Tibial nerve (tissue), 4 donors: ENCODE measurements at places on chromosomes 7 and 10. TPM values are rescaled to one million over a fixed set of nuclear protein-coding genes. Genes with fewer than 3 reads are reported as not detected.

DNA sequence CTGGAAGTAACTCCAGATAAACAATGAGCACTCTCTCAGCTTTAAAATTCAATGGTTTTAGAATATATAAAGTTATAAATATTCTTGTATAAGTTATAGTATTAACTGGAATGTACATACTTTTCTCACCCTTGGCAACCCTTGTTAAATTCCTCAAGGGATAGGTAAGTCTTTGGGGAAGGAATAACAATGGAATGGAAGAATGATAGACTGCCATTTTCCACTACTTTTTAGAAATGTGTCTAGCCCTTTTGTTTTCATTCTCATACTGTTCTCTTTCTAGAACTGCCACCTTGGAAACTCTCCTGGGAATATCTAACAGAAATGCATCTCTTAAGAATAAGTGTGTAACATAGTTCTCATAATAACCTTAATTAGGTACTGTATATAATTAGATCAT, 8.3 kb downstream of the KIF5B start:
- DNase-seq, result no peak

- no peak for DNase-seq
Measured at GRCh38 chr10:49191349-49191748, 3.2 kb upstream of the TMEM273 start.

GRCh38 chr7:7385421-7385820, 150.3 kb downstream of the COL28A1 start:
- no peak for DNase-seq

GRCh38 chr7:13984831-13985685, 4.4 kb downstream of the ETV1 start:
- no peak for DNase-seq

GRCh38 chr7:138565071-138565450, 105.0 kb downstream of the TRIM24 start:
- DNase-seq, result no peak

- no peak for DNase-seq
Measured at GRCh38 chr7:37212556-37212955, 236.1 kb downstream of the ELMO1 start.

DNA sequence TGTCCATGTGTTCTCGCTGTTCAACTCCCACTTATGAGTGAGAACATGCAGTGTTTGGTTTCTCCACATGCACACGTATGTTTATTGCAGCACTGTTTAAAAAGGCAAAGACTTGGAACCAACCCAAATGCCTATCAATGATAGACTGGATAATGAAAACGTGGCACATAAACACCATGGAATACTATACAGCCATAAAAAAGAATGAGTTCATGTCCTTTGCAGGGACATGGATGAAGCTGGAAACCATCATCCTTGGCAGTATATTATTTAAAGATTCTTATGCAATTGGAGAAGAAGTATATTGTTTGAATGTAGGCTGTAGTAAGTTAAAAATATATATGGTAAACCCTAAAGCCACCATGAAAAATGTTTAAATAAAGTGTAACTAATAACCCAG, 7.2 kb upstream of the CACNB2 start:
- no peak for DNase-seq

GRCh38 chr10:21532694-21533466, 1.2 kb upstream of the MLLT10 start:
- no peak for DNase-seq

GRCh38 chr7:26180792-26181198, 19.8 kb downstream of the HNRNPA2B1 start:
- DNase-seq, result no peak

GRCh38 chr10:95832216-95833041, 75.3 kb upstream of the CC2D2B start:
- no peak for DNase-seq

GRCh38 chr7:21383227-21384220, 44.4 kb upstream of the SP4 start:
- DNase-seq, result no peak

DNA sequence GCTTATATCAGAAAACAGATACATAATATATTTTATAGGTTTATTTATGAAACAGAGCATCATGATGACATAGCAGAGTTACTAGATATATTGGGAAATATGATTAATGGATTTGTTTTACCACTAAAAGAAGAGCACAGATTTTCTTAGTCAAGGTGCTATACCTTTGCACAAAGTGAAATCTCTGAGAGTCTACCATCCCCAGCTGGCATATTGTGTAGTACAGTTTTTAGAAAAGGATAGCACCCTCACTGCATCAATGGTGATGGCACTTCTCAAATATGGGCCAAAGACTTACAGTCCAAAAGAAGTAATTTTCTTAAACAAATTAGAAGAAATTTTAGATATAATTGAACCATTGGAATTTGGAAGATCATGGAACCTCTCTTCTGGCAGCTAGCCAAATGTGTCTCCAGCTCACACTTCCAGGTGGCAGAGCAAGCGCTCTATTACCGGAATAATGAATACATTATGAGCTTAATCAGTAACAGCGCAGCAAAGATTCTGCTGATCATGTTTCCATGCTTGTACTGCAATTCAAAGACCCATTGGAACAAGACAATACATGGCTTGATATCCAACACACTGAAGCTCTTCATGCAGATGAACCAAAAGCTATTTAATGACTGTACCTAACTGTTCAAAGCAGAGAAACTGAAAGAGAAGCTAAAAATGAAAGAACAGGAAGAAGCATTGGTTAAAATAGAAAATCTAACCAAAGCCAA, 21.9 kb upstream of the CREB3L2 start:
- no peak for DNase-seq

- DNase-seq, result no peak
Measured at GRCh38 chr10:71211053-71211452, 1.3 kb upstream of the UNC5B start.

- DNase-seq, result no peak
Measured at GRCh38 chr10:81309041-81309552, 565.9 kb upstream of the NRG3 start.

GRCh38 chr7:30971440-30971839, 7.7 kb downstream of the GHRHR start:
- DNase-seq, result no peak

GRCh38 chr10:126437635-126438406, 49.5 kb upstream of the ADAM12 start:
- no peak for DNase-seq

- DNase-seq, result no peak
Measured at GRCh38 chr10:117454502-117454901, 79.3 kb upstream of the PDZD8 start.

- no peak for DNase-seq
Measured at GRCh38 chr10:37390926-37391325, 265.5 kb downstream of the ANKRD30A start.

- no peak for DNase-seq
Measured at GRCh38 chr7:137404660-137405317, 61.3 kb upstream of the PTN start.

DNA sequence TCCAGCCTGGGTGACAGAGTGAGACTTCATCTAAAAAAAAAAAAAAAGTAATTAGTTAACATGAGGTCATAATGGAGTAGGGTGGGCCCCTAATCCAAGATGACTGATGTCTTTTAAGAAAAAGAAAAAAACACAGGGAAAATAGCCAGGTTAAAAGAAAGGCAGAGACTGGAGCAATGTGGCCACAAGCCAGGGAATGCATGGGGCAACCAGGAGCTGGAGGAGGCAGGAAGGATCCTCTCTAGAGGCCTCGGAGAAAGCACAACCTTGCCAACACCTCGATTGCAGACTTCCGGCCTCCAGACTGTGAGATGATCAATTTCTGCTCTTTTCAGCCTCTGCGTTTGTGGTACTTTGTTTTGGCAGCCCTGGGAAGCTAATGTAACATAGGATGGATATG, 121.5 kb downstream of the ITIH5 start:
- no peak for DNase-seq

- DNase-seq, result no peak
Measured at GRCh38 chr7:112300831-112301407, 94.4 kb downstream of the ZNF277 start.

GRCh38 chr7:65820287-65820950, 52.5 kb upstream of the VKORC1L1 start:
- DNase-seq, result no peak

DNA sequence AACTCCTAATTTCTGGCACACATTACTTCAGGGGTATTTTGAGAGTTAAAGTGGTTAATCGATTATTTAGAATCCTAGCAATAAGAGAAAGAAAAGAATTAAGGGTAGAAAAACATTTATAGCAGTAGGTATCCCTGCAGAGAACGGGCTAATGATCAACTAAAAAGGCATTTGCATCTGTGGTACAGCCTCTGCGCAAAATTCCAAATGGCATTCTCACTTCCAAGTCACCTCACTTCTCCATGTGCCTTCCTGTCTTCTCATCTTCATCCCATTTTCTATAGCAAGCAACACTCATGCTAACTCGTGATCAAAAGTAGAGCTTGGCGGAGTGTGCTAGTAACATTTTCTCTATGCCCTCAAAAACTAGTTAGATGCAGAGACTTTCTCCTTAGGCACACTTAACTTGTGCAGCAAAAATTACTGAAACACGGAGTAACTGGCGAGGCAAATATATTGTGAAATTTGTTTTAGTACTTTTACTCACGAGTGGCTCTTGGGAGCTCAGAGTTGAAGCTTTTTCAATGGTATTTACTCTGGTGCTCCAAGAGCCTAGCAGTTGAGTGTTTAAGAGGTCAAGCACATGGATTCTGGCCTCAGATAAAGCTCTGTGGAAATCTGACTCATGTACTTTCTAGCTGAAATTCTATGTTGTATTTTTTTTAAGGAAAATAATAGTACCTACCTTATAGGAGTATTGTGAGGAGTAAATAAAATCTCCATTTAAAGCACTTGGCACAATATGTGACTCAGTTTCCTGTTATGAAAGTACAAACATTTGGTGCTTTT, 65.1 kb downstream of the MET start:
- no peak for DNase-seq

- DNase-seq, result no peak
Measured at GRCh38 chr7:53611043-53611442, 575.6 kb downstream of the POM121L12 start.

GRCh38 chr7:88111954-88112471, 107.8 kb downstream of the SRI start:
- no peak for DNase-seq

GRCh38 chr7:81715984-81716588, 53.8 kb downstream of the HGF start:
- no peak for DNase-seq

DNA sequence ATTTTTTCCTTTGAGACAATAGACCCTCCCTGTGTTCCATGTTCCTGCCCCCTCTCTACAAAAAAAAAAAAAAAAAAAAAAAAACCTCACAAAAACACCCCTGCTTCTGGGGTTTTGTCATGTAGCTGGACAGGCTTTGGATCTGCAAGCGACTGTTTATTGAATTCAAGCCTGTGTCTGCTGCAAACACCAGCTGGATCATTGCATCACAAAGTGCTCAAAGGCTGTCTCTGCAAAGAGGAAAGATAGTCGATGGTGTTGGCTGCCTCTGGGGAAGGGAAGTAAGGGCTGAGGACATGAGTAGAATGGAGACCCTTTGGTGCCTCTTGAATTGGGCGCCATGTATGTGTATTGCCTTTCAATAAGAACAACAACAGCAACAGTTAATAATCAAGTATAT, 471.2 kb downstream of the PLXNA4 start:
- DNase-seq, result no peak

DNA sequence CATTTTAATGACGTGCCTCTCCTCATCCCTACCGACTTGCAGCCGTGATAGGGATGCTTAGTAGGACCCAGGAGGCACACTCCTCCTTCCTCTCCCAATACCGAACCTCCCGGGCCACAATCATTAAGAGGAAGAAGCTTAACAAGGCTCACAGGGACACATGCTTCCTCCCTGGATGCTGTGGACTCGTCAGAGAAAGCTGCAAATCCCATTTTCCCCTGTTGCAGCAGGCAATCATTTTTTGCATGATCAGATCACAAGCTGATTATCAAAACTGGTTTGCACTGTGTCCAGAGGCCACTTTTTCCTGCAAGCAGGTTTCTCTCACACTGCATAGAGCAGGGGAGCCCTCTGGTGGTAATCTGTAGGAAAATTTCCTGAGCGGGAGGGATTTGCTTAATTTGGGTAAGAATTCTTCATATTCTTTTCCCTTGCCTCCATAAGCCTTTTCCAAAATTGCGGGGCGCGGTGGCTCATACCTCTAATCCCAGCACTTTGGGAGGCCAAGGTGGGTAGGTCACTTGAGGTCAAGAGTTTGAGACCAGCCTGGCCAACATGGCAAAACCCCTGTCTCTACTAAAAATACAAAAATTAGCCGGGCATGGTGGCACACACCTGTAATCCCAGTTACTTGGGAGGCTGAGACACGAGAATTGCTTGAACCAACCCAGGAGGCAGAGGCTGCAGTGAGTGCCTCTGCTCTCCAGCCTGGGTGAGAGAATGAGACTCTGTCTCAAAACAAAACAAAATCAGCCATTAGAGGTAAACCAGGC, 16.1 kb upstream of the LAMB4 start:
- peak; percentile 71 for DNase-seq

DNA sequence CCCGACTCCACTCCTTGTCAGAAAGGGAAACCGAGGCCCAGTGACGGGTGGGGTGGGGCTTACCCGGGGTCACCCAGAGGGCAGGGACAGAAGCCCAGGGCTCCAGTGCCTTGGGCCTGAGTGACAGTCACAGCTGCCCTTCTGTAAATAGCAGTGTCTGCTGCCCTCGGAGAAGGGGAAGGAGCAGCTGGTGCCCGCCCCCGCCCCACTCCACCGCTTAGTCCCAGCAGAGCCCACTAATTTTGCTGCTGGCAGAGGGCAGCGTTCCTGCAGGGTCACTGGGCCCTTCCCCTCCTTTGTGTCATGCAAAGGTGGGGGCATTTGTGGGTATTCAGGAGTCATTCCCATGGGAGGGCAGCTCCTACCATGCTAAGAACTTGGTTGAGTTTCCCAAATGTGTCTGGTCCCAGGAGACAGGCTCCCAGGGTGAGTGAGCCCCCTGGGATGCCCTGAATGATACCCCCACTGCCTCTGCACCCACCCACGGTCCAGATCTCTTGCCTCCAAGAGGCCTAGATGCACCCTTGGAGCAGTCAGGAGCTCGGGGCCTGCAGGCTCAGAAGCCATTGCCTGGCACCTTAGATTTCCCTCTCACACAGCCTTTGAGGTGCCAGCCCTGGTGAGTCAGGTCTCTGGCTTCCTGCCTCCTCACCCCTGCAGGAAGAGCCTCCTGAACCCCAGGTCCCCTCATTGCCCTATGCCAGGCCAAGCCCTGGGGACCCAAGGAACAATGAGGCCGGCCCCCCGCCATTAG, 17.2 kb downstream of the SH2B2 start:
- DNase-seq, result no peak

- DNase-seq, result no peak
Measured at GRCh38 chr10:48639632-48640031, 34.8 kb upstream of the ARHGAP22 start.

GPR37 gene
- not detected for total RNA-seq

DNA2 gene
- total RNA-seq, result 1.3 TPM

OR6V1 gene
- not detected for total RNA-seq

ODAD2 gene
- total RNA-seq, result not detected

EPO gene
- total RNA-seq, result not detected

TLX1 gene
- not detected for total RNA-seq

MUC3A gene
- total RNA-seq, result not detected

HOXA6 gene
- total RNA-seq, result 14.0 TPM

SHTN1 gene
- total RNA-seq, result 14.9 TPM

HABP2 gene
- total RNA-seq, result not detected
